ENCODE measurements at places on chromosomes 5 and 9. TPM values are rescaled to one million over a fixed set of nuclear protein-coding genes. Genes with fewer than 3 reads are reported as not detected.

DNA sequence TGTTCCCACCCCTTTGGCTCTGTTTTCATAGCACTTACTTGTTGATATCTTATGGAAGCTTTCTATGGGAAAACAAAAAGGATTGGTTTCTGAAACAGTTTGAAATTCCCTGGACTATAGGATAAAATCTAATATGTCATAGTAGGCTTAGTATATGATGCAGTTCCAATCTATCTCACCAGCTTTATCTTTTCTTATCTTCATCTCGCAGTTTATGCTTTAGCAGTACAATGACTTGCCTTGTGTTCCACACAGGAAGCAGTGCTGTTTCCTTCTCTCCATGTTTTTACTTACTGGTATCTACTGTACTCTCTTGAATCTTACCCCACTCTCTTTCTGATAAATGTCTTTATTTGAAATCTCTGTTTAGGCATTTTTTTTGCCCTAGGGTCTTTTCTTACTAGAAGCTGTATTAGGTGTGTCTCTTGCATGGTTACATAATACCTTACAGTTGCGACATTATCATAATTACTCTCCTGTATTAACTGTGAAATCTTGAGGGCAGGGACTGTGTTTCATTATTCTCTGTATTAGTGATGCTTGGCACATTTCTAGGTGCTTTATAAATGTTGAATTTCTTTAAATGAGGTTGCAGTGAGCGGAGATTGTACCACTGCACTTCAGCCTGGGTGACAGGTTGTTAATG, 76.3 kb downstream of the FOCAD start:
- no peak for DNase-seq

- DNase-seq: no peak
Measured at GRCh38 chr9:126569036-126569435, 44.7 kb upstream of the LMX1B start.

- no peak for DNase-seq
Measured at GRCh38 chr5:25862276-25862675, 1176.1 kb downstream of the CDH9 start.

- no peak for DNase-seq
Measured at GRCh38 chr5:125244531-125244930, 498.1 kb upstream of the ZNF608 start.

GRCh38 chr5:56851258-56851941, 36.1 kb downstream of the MAP3K1 start:
- no peak for DNase-seq

DNA sequence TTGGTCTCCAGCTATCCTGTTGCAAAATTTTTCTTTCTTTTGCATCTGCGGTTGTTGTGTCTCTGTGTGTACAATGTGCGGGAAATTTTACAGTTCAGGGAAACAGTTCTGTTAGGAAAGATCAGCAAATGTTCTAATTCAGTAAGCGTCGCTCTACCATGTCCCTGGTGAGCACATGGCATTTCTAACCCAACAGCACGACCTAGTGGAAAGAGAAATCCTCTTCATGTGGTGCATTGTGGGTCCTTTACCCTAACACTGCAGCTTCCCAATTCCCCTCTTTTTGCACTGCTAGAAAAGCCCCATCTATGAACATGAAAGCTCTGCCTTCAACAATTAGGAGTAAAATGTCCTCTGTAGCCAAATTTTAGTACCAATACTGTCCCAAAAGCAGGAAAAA, 974.2 kb upstream of the CDH9 start:
- no peak for DNase-seq

DNA sequence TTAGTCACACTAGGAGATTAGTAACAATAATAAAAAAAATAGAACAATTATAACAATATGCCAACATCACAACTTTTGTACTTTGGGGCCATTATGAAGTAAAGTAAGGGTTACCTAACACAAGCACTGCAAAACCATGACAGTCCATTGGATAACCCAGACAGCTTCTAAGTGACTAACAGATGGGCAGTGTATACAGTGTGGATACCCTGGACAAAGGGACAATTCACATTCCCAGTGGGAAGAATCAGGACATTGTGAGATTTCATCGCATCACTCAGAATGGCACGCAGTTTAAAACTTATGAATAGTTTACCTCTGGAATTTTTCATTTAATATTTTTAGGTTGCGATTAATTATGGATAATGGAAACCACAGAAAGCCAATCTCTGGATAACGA, 45.6 kb upstream of the JADE2 start:
- DNase-seq: no peak

DNA sequence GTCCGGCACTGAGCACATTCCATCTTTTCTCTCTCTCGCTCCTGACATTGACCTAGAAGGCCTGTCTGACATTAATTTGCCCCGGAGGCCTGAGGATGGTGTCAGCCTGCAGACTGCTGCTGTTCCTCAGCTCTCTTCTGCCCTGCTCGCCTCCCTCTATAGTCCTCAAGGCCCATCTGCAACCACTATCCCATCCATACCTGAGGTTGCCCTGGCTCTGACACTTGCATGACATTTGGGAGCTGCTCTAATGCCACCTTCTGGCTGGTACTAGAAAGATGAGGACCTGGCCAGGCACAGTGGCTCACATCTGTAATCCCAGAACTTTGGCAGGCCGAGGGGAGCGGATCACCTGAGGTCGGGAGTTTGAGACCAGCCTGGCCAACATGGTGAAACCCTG, 38.6 kb upstream of the GGTA1 start:
- no peak for DNase-seq

- DNase-seq: no peak
Measured at GRCh38 chr9:129666575-129666974, 1.1 kb downstream of the PRRX2 start.

GRCh38 chr5:159826351-159827214, 89.7 kb upstream of the ADRA1B start:
- DNase-seq: peak; percentile 76

DNA sequence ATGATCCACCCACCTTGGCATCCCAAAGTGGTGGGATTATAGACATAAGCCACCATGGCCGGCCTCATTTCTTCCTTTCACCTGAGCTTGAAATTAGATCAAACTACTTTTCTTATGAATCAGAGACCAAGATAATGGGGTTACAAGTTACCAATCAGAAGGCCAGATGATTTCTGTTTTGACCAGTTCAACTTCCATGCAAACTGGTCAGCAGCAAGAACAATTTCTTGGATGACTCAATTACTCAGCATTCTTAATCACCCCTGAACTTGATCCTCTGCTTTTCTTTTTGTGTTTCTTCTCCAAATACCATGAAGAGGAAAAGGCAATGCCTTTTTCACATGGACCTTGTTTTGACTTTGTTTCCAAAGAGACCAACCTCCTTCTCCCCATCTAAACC, 10.0 kb upstream of the PLIN2 start:
- no peak for DNase-seq

DNA sequence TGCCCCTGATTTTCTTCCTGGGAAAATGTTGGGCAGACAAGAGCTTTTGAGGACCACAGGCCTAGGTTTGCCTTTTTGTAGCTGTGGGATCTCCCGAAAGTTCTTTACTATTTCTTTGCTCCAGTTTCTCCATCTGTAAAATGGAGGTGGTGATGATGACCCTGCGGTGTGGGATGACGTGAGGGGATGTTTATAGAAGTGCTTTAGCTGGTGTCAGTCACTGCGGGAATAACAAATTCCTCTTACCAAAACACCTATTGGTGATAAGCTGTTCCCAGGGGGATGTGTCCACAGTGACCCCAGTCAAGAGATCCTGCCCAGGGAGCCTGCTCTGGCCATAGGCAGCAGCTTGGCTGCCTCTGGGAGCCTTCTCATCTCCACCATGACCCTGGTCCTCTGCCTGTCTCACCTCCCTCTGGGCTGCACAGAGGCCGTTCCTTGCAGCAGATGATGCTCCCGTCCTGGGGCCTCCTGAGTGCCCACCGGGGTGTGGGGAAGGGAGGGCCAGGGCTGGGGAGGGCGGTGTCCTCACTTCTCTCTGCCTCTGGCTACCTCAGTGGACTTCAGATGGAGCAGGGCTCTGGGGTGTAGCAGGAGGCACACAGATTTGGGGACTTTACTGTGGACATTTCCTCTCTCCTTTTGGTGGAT, 77.2 kb downstream of the COL15A1 start:
- DNase-seq: no peak

DNA sequence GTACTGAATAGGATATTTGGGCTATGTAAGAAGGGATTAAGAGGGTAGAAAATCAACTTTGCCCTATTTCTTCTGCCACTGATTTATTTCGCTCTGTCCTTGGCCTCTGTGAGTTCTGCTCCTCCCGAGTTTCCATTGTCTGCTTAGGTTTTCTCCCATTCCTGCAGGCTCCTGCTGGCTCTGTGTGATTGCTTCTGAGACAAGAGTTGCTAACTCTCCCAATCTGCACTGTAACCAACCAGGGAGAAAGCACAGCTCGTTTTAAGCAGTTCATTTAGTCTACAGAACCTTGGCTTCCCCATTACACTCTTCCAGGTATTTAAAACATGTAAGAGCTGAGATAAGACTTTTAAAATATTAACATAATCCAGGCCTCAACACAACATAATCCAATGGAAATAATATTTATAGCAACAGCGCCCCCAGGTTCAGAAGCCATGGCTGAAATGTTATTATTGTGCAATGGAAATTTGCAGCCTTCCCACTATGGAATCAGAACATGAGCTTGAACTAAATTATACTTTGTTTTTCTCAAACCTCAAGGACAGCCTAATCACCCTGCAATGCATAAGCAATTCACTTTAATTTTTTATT, 203.5 kb downstream of the ERCC6L2 start:
- no peak for DNase-seq

- no peak for DNase-seq
Measured at GRCh38 chr9:75880618-75881017, 9.9 kb upstream of the PCSK5 start.

DNA sequence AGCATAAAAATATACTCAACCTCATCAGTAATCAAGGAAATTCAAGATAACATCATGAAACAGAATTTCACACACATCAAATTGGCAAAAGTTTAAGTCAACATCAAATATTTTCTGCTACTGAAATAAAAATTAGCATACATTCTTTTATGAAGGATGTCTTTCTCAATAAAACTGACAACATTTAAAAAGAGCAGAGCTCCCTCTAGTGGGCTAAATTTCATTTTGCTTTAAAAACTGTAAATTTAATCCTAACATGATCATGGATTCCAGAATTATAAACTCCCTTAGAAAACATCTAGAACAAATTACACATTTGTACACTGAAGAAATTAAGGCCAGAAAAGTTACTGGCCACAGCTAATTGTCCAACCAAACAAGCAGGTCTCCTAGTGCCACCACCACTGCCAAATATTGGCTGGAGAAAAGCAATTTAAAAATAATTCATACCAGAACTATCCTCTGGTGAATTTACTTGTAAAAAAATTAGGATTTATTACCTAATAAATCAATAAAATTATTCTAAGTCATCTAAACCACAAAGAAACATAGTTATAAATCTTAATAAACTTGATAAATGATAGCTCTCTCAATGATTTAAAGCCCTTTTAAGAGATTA, 31.2 kb downstream of the DEPDC1B start:
- DNase-seq: no peak

GRCh38 chr9:99369327-99369722, 147.2 kb downstream of the SEC61B start:
- DNase-seq: no peak

DNA sequence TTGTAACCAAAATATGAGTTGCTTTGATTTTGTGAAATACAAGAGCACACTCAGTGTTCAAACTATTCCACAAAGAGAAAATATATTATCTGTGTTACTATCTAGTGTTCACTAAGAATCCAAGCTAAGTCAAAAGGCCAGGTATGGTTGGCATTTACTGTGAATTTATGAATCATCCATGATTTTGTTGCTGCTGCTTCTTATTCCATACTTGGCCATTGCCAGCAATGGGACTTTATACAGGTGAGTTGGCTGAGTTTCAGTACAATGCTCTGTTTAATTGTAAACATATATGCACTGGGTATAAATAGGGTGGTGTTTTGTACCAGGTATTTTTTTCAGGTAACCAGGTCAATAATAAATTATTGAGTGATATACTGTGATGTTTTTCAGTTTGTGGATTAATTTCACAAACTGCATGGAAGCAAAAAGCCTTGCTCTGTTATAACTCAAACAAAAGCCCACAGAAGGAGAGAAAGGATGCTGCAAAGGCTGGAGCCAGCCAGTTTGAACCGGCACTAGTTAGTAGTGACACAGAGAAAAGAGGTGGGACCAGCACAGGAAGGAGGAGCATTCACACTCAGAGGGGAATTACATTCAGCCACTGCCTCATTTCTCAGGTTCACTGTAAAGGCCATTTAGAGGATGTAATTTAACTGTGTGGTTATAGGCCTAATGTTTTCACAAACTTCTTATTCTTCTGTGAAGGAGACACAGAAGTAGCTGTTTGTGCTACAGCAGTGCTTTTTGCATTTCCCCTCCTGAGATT, 381.8 kb downstream of the ADGRV1 start:
- DNase-seq: no peak

GRCh38 chr5:164203581-164204225, 698.3 kb downstream of the MAT2B start:
- DNase-seq: no peak

DNA sequence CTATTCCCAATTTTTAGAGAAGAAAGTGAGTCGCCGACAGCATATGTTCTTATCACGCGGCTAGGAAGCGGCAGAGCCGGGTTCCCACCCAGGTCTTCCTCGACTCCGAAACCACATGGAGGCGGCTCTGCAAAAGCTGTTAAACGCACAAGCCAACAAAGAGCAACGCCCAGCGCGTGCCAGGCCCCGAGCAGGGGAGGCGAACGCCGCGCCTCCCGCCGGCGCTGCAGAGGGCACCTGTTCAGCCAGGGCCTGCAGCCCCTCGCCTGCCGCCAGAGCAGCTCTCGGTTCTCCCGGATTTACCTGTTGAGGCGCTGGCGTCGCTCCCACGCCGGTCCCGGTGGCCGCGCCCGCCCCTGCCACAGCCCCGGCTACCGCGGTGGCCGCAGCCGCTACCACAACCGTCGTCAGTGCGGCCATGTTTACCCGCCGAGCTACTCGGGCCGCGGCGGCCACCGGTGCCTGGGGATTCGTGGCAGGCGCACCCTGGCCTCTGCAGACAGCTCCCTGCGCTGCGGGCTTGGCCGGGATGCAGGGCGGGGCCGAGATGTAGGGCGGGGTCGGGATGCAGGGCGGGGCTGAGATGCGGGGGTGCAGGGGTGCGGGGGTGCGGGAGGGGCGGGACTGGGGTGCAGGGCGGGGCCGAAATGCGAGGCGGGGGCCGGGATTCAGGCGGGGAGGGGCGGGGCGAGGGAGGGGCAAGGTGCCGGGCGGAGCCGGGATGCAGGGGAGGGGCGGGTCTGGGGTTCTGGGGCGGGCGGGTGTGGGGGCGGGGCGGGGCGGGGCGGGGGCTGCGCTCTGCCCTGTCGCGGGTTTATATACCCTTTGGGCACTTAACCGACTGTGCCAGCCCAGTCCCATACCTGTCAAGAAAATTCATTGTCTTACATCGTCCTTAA, at the start of gene CCDC112:
TSS of gene CCDC112 (minus strand) at position 531 of the 899 bp plus-strand sequence. CDS start at position 420, 111 bp downstream.
- peak; percentile 78 for DNase-seq

The SLC28A3 gene
- polyA plus RNA-seq: not detected

The ZFP37 gene
- 1.2 TPM for polyA plus RNA-seq

The ENDOG gene
- 56.0 TPM for polyA plus RNA-seq

The OSMR gene
- polyA plus RNA-seq: 18.1 TPM

The IL5 gene
- not detected for polyA plus RNA-seq

The OCLN gene
- polyA plus RNA-seq: 0.44 TPM

The HTR1A gene
- polyA plus RNA-seq: not detected

The ROPN1L gene
- 0.16 TPM for polyA plus RNA-seq

The TRIM7 gene
- 21.2 TPM for polyA plus RNA-seq

The GPR151 gene
- polyA plus RNA-seq: not detected

The GRAMD2B gene
- polyA plus RNA-seq: 3.8 TPM

The EQTN gene
- not detected for polyA plus RNA-seq
